Activated T-helper 1 cell treated with anti-CD3 and anti-CD28 coated beads, Interleukin-12 subunit alpha, Interleukin-12 subunit beta, Interleukin-2, Interleukin-4 antibody, amounts not matched to agents 30 ng/mL and 10 ng/mL and 1 ng/mL, durations not matched to agents 14 hours and 24 hours and 36 hours (primary cell): ENCODE measurements at places on chromosomes 2 and 18. TPM values are rescaled to one million over a fixed set of nuclear protein-coding genes. Genes with fewer than 3 reads are reported as not detected.

GRCh38 chr18:61955644-61956043 lies 62.8 kb upstream of the RNF152 start:
- DNase-seq, result no peak
- no peak overlapping the region for H3K27ac ChIP-seq
- H3K4me1 ChIP-seq, result peaks cover 49% of the 10 kb centered on the region
- no peaks in the 10 kb centered on the region for H3K36me3 ChIP-seq

DNA sequence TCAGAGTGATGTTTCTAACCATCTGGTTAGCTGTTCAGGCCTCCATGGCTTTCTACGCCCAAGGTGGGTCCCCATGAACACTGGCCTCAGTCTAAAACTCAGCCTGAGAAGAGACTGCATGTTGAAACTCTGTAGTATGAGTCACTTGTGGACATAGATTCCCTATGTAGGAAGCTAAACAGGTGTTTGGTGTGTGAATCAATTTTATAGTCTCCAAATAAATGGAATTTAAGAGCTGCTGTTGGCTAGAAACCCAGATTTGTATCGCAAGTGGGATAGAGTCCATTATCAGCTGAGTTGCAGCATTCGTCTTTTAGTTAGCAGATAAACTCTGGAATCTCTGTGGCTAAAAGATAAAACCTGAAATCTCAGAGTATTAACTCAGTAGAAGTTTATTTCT lies 131.4 kb downstream of the KCNS3 start:
- no peak overlapping the region for H3K27ac ChIP-seq
- no peak overlapping the region for H3K4me3 ChIP-seq
- no peaks in the 10 kb centered on the region for H3K4me1 ChIP-seq
- no peak for DNase-seq
- no peaks in the 10 kb centered on the region for H3K36me3 ChIP-seq

The DPP4 gene
- 94.4 and 99.9 TPM in 2 replicates for total RNA-seq

- no peak overlapping the region for H3K4me3 ChIP-seq
- peaks cover 6% of the 10 kb centered on the region for H3K4me1 ChIP-seq
- H3K27me3 ChIP-seq, result no peaks in the 10 kb centered on the region
Measured at GRCh38 chr2:217799563-217800432, 203.0 kb downstream of the TNS1 start.

The RAD51AP2 gene
- total RNA-seq, result not detected in 2 replicates

DNA sequence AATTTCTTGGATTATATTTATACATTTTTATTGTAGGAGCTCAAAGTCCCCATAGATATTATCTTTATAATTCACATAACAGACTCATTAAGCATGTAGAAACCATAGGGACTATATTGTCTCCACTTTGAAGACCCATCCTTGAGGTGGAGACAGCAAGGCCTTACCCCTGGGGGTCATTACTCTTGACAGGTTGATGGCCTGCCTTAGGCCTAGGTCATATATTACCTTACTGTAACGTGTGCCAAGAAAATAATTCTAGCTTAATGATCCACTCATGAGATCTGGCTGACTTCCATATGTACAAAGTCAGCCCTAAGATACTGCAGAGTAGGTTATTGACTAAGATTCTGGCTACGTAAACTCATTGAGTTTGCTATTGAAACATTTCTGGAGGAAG lies 65.4 kb upstream of the GLS start:
- no peaks in the 10 kb centered on the region for H3K27me3 ChIP-seq
- H3K4me3 ChIP-seq, result no peak overlapping the region
- DNase-seq, result no peak
- H3K36me3 ChIP-seq, result no peaks in the 10 kb centered on the region
- no peak overlapping the region for H3K27ac ChIP-seq

GRCh38 chr18:8056723-8057122 lies 489.6 kb downstream of the PTPRM start:
- H3K36me3 ChIP-seq, result no peaks in the 10 kb centered on the region
- H3K4me3 ChIP-seq, result no peak overlapping the region
- H3K4me1 ChIP-seq, result no peaks in the 10 kb centered on the region
- no peak overlapping the region for H3K27ac ChIP-seq

The CHCHD5 gene
- 31.3 and 38.9 TPM in 2 replicates for total RNA-seq

- H3K36me3 ChIP-seq, result peaks cover 55% of the 10 kb centered on the region
- H3K27me3 ChIP-seq, result no peaks in the 10 kb centered on the region
- H3K4me1 ChIP-seq, result peaks cover 80% of the 10 kb centered on the region
- no peak for DNase-seq
Measured at GRCh38 chr2:230721712-230722111, 9.1 kb downstream of the CAB39 start.

- peaks cover 24% of the 10 kb centered on the region for H3K36me3 ChIP-seq
- H3K4me3 ChIP-seq, result peak within 1 kb of the TSS; percentile 98
- H3K27ac ChIP-seq, result peak within 1 kb of the TSS; percentile 95
- peak; percentile 72 for DNase-seq
- H3K27me3 ChIP-seq, result peaks cover 30% of the 10 kb centered on the region
Measured at GRCh38 chr2:180980106-180980942, at the start of gene UBE2E3. TSS of gene UBE2E3 (plus strand) at chr2:180980605. CDS start at chr2:180982043, 1,438 bp downstream.

- no peak overlapping the region for H3K4me3 ChIP-seq
- no peak overlapping the region for H3K27ac ChIP-seq
- peaks cover 7% of the 10 kb centered on the region for H3K27me3 ChIP-seq
- H3K4me1 ChIP-seq, result peaks cover 26% of the 10 kb centered on the region
Measured at GRCh38 chr18:74412116-74412880, 44.8 kb downstream of the DIPK1C start.

DNA sequence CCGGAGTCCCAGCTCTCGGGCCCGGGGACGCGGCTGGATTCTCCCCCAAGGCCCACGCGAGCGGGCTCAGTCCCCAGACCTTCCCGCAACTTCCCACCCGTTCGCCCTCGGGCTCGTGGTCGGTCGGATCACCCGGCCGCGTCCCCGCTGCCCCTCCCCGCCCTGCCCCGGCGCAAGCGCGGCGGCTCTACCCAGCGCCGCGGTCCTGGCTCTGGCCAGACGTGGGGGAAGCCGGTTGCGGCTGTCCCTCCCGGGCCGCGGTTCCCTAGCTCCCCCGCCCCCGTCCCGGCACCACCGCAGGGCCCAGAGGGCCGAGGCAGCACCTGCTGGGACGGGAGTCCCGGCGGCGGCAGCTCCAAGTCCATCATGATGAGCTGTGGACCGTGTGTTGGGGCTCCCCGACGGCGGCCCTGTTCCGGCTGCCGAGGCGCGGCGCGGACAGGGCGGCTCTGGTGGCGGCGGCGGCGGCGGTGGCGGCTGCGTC lies 276 bp downstream of the NFE2L2 start:
- H3K4me1 ChIP-seq, result peaks cover 66% of the 10 kb centered on the region
- peak overlapping the region; percentile 12 for H3K27ac ChIP-seq
- DNase-seq, result no peak
- H3K36me3 ChIP-seq, result peaks cover 21% of the 10 kb centered on the region

DNA sequence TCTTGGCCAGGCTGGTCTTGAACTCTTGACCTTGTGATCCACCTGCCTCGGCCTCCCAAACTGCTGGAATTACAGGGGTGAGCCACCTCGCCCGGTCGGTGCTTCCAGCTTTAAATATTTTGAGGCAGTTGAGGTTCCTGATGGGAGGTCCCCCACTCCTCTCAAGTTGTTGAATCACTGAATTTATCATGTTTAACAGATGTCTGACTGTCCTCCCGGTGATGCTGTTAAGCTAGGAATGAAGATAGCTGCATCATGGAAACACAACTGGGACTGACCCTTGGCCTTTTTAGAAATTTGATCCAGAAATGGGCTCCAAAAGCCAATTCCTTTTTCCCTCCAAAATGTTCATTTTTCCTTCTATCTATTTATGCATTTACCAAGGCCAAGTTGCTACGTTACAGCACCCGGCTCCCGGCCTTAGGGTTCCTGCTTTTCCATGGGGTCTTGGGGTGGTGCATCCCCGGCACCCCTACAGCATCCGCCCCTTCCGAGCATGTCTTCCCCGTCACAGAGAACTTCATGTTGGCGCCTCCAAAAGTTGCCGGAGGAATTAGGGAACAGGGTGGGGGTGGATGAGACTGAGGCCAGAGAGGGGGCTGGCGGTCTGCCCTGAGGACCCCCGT lies 43.9 kb downstream of the PAX8 start:
- DNase-seq, result no peak
- H3K27ac ChIP-seq, result peak overlapping the region; percentile 72
- H3K4me3 ChIP-seq, result peak overlapping the region; percentile 89
- peaks cover 26% of the 10 kb centered on the region for H3K4me1 ChIP-seq
- H3K27me3 ChIP-seq, result peaks cover 3% of the 10 kb centered on the region
- peaks cover 2% of the 10 kb centered on the region for H3K36me3 ChIP-seq

DNA sequence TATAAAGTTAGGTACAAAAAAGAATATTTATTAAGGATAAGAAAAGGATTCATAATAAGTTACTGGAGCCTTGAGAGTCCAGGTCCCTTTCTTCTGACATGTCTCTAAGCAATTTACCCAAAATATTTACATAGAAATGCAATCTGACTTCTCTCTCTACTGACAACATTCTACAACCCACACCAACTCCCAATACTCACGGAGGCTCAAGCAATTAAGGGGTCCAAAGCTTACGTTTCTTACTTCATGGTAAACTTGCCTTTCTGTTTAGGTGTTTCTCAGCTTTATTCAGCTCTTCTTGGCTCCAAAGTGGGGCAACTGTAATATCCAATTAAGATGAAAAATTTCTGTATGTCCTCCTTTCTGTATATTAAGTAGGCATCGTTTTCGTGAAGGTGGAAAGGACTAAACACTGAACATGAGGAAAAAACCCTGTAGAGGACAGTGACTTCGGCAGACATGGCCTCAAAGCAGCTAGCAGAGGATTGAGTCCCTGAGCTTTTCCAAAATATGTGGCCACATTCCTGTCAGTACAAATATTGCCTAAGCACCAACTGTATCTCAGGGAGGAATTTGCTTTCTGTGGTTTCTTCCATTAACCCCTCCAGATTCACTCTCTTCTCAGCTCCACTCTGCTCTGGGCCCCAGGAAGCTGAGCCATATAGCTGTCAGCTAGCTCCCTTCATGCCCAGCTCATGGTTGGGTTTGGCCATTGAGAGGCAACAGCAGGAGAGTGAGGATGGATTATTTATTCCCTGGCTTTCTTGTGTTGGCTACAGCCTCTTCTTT lies 67.9 kb upstream of the GLS start:
- no peak for DNase-seq
- no peak overlapping the region for H3K27ac ChIP-seq
- no peak overlapping the region for H3K4me3 ChIP-seq

GRCh38 chr18:8235894-8236293 lies 373.3 kb upstream of the RAB12 start:
- no peak overlapping the region for H3K27ac ChIP-seq
- DNase-seq, result no peak
- H3K27me3 ChIP-seq, result peaks cover 2% of the 10 kb centered on the region
- H3K4me1 ChIP-seq, result no peaks in the 10 kb centered on the region
- H3K4me3 ChIP-seq, result no peak overlapping the region

GRCh38 chr18:75072672-75073371 lies 136.1 kb downstream of the PTGR3 start:
- no peak overlapping the region for H3K4me3 ChIP-seq
- DNase-seq, result no peak
- H3K27me3 ChIP-seq, result no peaks in the 10 kb centered on the region

GRCh38 chr2:60045456-60045855 lies 508.0 kb downstream of the BCL11A start:
- no peaks in the 10 kb centered on the region for H3K27me3 ChIP-seq
- H3K4me1 ChIP-seq, result no peaks in the 10 kb centered on the region
- no peak for DNase-seq
- no peak overlapping the region for H3K4me3 ChIP-seq
- H3K27ac ChIP-seq, result no peak overlapping the region
- H3K36me3 ChIP-seq, result no peaks in the 10 kb centered on the region

The LCT gene
- 0.41 and 0.42 TPM in 2 replicates for total RNA-seq

DNA sequence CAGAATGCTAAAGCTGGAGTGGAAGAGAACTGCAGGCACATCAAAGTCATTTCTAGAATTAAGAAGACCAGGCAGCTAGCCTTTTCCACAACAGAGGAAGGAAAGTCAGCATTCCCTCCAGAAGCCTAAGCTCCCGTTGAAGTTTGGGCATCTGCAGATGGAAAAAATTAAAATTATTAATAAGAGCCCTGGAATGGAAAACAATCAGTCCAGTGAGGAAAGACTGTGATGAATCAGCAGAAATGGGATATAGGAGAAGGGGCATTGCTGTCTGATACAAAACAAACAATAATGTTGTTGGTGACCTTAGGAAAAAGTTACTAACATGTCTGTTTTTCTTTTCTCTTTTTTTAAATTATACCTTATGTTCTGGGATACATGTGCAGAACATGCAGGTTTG lies 450.7 kb upstream of the SLC14A2 start:
- no peaks in the 10 kb centered on the region for H3K36me3 ChIP-seq
- no peak overlapping the region for H3K27ac ChIP-seq
- H3K27me3 ChIP-seq, result peaks cover 2% of the 10 kb centered on the region
- no peaks in the 10 kb centered on the region for H3K4me1 ChIP-seq
- DNase-seq, result no peak

The DSG1 gene
- not detected in 2 replicates for total RNA-seq

DNA sequence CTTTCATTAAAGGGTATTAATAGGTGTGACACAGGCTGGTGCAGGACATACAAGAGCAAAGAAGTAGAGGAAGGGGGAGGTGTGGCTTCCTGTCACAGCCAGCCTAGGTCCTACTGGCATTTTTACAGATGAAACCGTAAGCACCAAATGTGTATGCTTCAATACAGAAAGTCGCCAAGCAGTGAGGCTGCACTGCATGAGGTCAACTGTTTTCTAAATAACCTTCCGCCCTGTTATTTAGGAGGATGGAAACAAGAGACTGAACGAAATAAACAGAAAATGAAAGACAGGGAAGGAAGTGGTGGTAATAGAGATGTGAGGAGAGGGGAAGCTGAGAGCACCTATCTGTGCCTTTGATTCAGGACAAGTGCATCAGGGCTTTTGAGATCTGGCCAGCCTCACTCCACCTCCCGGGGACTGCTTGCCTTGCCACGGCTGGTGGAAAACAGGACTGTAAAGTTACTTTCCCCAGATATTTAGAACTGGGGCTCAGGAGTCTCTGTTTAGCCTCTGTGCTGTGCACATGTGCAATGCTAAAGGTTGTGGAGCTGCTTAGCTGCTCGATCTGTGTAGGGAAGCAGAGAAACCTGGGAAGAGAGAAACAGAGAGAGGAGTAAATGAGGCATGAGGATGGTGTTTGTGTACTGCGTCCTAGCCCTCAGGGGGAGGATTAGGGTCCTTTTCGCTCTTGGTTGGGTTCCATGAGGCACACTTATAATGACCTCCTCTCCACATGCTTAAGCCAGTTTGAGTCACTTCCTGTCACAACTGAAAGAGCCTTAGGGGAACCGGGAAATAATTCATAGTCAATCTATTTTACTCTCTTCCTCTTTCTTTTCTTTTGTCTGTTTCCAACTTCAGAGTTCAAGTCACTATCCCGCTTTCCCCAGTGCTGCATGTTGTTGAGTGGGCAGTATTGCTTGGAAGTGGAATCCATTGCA lies 62.3 kb upstream of the BOD1L2 start:
- H3K27ac ChIP-seq, result no peak overlapping the region
- DNase-seq, result no peak
- peaks cover 2% of the 10 kb centered on the region for H3K36me3 ChIP-seq
- peaks cover under 1% of the 10 kb centered on the region for H3K27me3 ChIP-seq

The CHRND gene
- total RNA-seq, result not detected in 2 replicates

The ARHGEF33 gene
- 0.15 and 0.36 TPM in 2 replicates for total RNA-seq

The SERPINB2 gene
- total RNA-seq, result not detected in 2 replicates

DNA sequence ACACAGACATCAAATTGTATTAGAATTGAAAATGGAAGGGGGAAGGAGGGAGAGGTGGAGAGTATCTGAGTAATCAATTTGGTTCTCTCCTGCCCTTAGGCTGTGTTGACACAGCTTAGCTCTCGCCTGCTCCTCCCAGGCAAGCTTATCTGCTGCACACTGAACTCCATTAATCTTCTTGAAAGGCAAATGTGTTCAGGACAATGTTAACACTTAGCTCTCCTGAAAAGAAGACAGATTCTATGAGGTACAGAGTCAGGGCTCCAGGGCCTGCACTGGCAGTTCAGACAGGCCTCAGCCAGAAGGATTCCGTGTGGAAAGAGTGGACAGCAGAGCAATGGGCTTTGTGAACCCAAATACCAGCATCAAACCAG lies 430.0 kb upstream of the TNP1 start:
- no peaks in the 10 kb centered on the region for H3K27me3 ChIP-seq
- DNase-seq, result no peak
- H3K27ac ChIP-seq, result no peak overlapping the region

The DAW1 gene
- total RNA-seq, result not detected in 2 replicates
